ENCODE measurements at places on chromosomes 4 and X.

DNA sequence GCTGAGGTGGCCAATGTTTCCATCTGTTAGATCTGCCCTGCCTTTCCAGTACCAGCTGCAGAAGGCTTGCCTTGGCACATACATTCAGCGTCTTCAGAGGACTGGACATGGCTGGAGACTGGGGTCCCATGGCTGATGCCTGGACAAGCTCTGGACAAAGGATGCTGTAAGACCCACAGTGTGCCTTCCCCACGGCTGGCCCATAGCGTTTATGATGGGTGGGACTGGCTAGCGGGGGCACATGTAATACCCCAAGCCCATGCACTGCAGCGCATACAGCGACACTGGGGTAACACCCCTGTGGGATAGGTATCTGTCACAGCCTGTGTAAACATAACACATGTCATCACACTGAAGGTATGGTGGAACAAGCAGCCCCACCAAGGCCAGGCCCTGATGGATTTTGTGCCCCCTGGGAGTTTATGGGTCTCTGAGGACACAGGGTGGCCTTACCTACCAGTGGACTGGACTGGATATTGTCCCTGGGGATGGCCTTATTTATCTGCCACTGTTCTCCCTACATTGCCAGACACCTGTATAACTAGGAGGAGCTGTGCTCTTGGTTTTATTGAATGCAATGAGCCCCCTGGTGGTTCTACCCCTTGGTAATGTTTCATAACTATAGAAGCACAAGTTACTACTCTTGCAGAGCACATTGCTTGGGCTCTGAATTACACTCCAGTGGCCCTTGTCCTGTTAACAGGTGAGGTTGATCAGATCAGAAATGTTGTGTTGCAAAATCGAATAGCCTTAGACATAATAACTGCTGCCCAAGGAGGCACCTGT, 34.3 kb upstream of the TACR3 start:
- no peak for DNase-seq

GRCh38 chr4:6926681-6927478, 17.3 kb downstream of the TBC1D14 start:
- DNase-seq = peak; percentile 31

- DNase-seq = no peak
Observed at GRCh38 chrX:107750263-107750662, 25.3 kb downstream of the TSC22D3 start.

- no peak for DNase-seq
Observed at GRCh38 chr4:184514121-184514988, 40.0 kb upstream of the IRF2 start.

DNA sequence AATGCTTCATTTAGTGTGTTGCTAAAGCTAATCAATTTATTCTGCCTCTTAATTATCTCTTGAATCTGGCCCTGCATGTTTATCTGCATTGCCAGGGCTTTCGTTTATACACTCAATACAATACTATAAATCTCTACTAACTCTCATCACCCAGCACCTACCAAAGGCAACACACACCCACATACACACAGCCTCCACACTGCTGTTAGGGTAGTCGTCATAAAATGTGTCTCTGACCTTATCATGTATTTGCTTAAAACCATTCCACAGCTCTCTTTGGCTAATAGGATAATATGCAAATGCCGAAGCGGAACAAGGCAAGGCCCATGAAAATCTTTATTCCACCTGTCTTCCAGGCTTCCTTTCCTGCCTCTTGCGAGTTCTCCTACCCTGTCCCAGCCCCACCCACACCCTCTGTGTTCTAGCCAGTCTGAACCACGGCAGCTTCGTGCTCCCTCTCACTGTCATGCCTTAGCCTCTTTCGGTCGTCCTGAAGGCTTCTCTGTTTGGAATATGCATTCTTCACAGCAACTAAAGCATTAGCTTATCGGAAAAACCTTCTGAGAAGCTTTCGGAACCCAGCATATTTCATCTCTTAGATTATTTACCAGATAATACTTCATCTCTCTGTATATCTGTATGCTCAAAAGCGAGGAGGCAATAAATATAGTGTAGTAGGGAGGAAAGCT, 333.5 kb downstream of the TENM3 start:
- DNase-seq = no peak

DNA sequence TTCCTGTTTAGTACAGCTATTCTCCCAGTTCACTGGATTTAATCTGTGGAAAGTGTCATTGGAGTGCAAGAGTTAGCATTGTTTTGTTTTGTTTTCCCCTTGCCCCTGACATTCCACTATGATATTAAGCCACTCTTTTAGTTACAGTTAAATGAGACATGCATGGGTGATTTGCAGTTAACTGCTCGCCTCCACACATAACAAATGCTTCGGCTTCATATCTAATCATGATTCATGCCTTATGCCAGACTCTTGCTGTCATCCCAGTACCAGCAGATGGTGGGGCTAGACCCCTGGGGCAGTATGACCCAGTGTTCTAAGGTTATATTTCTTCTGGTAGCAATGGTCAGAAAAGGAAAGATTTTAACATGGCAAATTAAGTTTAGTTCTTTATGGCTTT, 80.1 kb downstream of the RAP1GDS1 start:
- no peak for DNase-seq

GRCh38 chr4:158670975-158671664, 567 bp downstream of the C4orf46 start:
- peak; percentile 41 for DNase-seq

- no peak for DNase-seq
Observed at GRCh38 chr4:120796271-120796670, 126.3 kb downstream of the PRDM5 start.

DNA sequence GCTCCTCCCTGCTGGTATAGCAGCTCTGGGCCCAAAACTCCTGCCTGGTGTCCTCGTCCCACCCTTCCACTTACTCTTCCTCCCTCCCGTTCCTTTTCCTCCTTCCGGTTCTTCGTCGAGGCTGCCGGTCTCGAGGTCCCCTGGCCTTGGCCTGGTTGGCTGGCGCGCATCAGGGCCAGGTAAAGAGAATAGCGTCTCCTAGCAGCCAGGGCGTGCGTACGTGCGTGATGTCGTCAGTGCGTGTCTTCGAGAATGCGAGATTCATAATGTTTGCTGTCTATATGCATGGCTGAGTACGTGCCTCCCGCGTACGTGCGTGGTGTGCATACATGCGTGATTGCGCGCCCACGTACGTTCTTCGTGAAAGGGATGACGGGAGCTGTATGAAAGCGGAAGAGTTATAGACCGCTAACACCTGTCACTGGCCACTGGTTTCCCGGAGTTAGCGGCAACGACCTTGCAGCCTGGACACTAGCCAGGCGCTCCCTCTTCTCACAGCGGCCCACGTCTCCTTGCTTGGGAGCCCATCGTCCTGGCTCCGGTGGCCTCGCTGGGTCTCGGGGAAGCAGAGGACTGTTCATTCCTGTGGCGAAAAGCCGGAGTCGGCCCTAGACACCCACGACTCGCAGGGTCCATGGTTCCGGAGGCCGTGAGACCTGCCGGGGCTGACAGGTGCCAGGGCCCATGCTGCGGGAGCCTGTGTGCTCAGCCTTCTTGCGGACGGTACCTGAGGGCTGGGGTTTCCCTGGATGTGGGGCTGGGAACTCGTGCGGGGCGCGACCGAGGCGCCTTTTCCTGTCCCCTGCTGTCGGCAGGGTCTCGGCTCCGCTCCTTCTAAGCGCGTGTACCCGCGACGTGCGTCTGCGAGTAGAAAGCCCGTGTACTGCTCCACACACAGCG, at the start of gene EOLA1:
Gene EOLA1 (plus strand): TSS at position 392 of the 900 bp plus-strand sequence. CDS start 4,619 bp downstream, outside the sequence.
- DNase-seq = peak; percentile 72
